ENCODE measurements at places on chromosomes 3 and 15.

GRCh38 chr3:149957361-149958125, 13.2 kb downstream of the PFN2 start:
- no peak for DNase-seq

DNA sequence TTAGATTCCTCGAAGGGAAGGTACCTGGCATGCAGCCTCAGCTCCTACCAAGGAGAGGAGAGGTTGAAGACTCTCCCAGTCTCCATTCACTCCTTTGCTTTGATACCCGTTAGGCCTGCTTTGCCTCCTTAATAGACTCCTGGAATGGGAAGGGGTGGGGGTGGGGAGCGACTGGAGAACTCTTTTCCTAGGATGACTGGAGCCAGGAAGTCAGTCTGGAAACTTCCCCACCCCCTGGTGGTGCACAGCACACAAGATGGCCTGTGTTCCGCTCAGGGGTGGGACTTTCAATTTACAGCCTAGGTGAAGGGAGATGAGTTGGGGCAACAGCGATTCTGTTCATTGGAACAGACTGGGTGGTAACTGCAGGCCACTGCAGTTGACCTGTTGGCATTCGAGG, 21.4 kb upstream of the CELF6 start:
- DNase-seq: no peak

- DNase-seq: no peak
Observed at GRCh38 chr15:38642689-38643270, 78.2 kb upstream of the RASGRP1 start.

GRCh38 chr15:32763295-32763694, 45.5 kb downstream of the GREM1 start:
- no peak for DNase-seq

DNA sequence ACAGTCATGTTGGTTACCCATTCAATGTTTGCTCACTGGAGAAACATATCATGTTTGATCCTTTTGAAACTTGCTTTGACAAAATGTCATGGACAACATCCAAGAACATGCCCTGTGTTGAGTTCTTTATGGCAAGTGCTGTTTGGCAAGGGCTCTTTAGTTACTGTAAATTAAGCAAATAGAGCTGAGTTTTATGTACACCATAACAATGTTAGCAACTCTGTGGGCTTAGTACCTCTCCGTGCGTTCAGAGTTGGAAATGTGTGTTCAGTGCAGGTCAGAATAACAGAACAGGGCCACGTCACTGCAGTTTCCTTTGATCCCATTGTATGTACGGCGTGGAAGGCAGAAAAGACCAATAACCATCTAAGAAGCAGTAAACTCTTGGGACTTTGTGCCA, 132.5 kb downstream of the MYRIP start:
- no peak for DNase-seq

GRCh38 chr3:189269365-189269764, 97.6 kb downstream of the TPRG1 start:
- DNase-seq: no peak

DNA sequence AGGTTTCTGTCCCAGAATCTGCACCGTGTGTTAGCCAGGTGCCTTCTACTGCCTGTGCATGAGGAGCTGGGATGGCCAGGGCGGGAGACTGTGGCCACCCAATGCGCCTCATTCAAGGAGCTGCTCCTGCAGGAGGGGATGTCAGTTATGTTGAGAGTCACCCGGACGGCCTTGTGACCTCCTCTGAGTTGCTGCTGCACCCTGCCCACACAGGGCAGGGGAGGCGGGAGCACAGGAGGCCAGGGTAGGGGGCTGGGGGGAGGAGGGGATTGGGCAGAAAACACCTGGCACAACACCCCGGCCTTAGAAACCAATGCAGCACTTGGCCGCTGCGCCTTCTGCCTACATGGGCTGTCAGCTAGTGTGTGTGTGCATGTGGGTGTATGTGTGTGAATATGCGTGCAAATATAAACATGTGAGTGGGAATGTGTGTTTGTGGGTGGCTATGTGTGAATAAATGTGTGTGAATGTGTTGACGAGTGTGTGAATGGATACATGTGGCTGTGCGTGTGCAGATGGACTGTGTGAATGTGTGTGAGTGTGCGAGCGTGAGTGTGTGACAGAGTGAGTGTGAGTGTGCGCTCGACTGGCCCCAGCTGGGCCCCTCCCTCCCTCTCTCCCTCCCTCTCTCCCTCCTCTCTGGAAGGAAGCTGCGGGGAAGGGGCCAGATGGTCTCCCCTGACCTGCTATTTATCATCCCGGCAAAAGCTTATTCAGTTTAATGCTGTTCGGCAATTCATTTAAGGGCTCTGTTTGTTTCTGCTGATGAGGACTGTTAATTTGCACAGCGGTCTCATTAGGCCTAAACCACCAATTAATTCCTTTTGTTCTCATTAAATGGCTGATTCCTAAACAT, 106.9 kb downstream of the TLE3 start:
- DNase-seq: no peak

DNA sequence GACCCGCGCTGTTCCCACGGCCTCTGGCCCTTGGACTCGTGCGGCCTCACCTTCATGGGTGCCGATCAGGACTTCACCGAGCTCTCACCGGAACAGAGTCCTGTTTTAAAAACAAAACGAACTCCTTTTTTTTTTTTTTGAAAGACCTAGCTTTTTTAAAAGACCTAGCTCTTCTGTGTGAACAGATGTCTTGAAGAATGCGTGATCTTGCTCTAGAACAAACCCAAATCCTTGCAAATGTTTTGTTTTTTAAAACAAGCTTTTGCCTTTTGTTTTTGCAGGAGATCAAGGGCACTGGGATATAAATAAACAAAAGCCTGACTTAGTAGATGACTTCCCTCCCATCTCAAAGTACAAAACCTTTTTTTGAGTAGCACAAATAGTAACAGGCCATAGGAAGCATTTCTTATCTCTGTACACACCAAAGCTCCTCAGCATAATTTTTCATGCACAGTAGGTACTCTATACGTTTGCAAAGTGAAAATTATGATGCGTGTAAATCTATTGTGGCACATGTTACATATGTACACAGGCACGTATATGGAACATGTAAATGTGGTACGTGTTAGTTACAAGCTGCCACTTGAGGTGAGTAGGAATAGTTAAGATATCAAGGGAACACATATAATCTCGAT, 1.1 kb upstream of the MSL2 start:
- no peak for DNase-seq

DNA sequence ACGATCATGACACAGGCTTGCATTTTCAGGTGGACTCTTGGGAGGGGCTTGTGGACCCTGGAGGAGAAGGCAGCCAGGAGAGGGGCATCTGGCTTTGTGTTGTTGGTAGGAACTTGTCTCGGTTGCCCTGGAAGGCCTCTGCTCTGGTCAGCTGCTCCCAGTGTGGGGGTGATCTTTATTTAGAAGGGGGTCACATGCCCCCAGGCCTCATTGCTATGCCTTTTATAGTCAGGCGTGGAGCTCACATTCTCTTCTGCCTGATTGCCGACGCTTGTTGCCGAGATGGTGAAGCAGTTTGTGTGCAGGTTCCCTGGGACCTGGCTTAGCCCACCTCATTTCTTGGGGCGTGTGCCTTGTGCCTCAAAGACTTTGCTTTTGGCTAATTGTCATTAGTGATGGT, 66.6 kb downstream of the IGF1R start:
- no peak for DNase-seq

- DNase-seq: no peak
Observed at GRCh38 chr3:132464066-132464465, 46.8 kb downstream of the DNAJC13 start.

DNA sequence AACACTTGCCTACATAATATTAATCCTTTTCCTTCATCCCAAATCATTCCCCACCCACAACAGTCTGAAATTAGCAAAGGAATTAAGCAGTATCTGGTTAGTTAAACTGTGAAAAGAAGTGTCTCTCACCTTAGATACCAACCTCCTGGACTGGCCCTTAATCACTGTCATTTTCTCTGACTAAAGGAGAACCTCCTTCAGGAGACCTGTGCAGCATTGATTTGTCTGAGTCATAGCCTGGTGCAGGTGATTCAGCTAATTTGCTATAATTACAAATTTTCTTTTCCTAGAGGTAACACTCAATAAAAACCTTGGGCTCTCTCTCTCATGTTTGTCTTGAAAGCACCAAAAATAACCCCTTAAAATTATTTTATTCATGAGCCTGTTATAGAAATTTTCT, 279.8 kb upstream of the SEMA6D start:
- no peak for DNase-seq

- peak; percentile 74 for DNase-seq
Observed at GRCh38 chr3:112629425-112629824, 11.5 kb downstream of the CCDC80 start.

DNA sequence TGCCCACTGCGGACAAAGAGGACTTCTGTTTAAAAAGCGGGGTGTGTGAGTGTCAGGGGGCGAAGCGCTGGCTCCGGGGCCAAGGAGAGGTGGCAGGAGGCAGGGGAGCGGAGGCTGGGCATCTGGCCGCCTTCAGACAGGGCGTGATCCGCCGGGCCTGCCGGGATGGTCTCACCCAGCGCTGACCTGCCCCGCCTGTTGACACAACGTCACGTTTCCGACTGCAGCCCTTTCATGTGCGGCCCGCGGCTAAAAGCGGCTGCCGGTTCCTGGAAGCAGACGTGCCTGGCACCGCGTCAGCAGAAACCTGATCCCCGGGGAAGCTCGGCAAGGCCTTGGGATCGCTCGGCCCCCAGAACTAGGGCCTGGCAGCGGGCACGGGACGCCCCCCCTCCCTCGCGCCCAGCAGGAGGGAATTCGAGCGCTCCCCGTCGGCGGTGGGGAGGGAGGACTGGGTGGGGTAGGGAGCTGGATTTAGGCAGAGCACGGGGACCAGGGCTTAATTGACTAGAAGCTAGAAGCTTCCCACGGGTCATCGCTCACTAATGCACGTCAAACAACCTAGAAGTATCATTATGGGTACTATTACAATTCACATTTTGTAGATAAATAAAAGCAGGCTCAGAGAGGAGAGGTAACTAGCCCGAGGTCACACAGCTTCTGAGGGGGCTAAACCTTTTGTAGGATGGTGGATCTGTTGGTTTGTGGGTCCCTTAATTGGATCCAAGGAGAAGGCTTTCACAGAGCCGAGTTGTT, 7.7 kb downstream of the BHLHE40 start:
- DNase-seq: peak; percentile 94

- peak; percentile 12 for DNase-seq
Observed at GRCh38 chr3:138241061-138241460, 54.0 kb downstream of the ARMC8 start.

- no peak for DNase-seq
Observed at GRCh38 chr3:122255757-122256439, 69.2 kb upstream of the CSTA start.

DNA sequence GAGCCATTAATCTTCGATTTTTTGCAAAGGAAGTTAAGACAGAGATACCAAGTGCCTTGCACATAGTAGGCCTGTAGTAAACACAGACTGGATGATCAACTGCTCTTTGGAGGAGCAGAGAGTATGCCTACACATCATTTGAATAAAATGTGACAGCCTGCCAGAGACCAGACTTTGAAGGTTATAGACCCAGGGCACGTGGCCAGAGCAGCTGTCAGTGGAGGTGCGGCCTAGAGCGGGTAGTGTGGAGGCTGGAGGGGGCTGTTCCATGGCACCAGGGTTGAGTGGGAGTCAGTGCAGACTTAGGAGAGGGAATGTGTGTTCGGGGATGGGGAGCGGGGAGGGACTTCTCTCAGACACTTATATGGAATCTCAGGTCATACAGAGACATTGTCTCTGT, 80.8 kb downstream of the SMAD3 start:
- no peak for DNase-seq

DNA sequence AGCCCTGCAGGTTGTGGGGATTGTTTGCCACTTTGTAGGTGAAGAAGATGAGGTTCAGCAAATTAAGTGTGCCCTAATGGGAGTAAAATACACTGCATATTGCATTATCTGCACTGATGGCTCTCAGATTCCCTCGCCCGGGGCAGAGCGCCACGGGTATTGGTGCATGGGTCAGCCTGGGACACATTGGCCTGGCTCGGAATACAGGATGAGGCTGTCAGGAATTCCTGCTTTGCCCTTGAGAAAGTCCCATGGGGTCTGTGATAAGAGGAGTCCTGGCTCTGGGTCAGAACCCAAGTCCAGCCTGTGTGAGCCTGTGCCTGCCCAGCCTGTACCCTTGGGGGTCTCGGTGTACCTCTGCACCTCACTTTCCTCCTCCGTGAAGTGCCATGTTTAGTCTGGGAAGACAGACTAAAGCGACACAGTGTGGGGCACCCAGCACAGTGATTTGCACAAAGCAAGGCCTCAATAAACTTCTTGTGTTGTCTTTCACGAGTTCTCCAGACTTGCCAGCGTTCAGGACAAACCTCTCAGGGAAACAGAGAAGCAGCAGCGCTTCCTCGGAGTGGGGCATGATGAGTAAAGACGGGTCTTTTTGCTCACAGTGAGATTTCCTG, 107.6 kb downstream of the LRRK1 start:
- DNase-seq: no peak

GRCh38 chr15:91061997-91062396, 38.1 kb upstream of the SV2B start:
- DNase-seq: no peak

GRCh38 chr3:87822563-87822962, 236.2 kb downstream of the CGGBP1 start:
- DNase-seq: no peak

- DNase-seq: no peak
Observed at GRCh38 chr15:41417418-41418195, 712 bp downstream of the RTF1 start.

- DNase-seq: no peak
Observed at GRCh38 chr3:45826321-45826720, 15.6 kb downstream of the LZTFL1 start.

DNA sequence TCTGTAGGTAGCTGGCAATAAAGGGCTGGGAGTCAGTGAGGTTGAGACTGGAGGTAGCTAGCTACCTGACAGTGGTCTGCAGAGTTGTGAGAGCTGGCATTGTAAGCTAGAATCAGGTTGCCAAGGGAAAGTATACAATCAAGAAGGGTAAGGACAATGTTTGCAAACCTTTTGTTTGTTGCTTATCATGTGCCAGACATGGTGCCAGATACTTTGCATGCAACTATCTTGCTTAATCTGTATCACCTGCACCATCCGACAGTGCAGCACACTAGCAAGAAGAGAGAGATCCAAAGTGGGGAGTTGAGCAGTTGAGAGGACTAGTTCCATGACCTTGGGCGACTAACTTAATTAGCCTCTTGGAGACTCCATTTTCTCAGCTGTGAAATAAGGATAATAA, 236.4 kb downstream of the PDCD6IP start:
- no peak for DNase-seq

- DNase-seq: no peak
Observed at GRCh38 chr3:161038725-161039124, 66.4 kb downstream of the B3GALNT1 start.

DNA sequence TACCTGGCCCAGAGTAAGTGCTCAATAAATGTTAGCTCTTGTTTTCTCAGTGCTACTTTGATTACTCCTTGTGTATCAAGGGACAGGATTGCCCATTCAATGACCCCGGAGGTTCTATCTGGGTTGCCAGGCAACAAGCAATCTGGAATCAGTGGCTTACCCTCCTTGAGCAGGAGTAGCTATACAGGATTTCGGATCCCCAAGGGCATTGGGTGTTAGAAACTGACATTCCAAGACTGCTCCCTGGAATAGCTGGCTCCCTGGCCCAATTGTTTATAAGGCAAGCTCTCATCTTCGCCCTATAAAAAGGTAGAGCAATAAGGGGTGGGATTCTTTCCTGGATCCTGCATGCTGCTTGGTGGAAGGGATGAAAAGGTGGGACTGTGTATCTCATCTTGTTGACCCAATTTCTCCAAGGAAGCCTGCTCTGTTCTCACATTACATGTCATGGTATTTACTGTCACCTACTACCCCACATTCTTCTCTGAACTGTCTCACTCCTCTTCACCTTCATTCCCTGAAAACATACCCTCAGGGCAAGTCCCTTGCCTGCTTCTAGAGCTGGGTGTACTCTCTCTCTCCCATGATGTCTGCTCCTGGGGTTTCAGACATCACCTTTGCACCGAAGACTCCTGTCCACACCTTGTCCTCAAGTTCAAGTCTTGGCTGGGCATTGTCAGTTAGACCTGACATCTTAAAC, 26.4 kb upstream of the SCN10A start:
- DNase-seq: no peak

All from BJ (cell line).